A549 treated with AZD2906 at 1 μM for 4 hours (cell line): ENCODE measurements at places on chromosomes 7 and 10. TPM values are rescaled to one million over a fixed set of nuclear protein-coding genes. Genes with fewer than 3 reads are reported as not detected.

MALRD1 gene
- not detected in 5 replicates for total RNA-seq

ORC5 gene
- 22.7 to 28.9 TPM (median 26.9 TPM) in 5 replicates for total RNA-seq

OPALIN gene
- not detected in 5 replicates for total RNA-seq

POU6F2 gene
- not detected in 5 replicates for total RNA-seq

ENTPD7 gene
- 7.0 to 11.7 TPM (median 8.6 TPM) in 5 replicates for total RNA-seq

TCERG1L gene
- not detected in 5 replicates for total RNA-seq

ZNF804B gene
- total RNA-seq = not detected in 5 replicates

SLC16A9 gene
- 0.07 to 0.20 TPM (median 0.13 TPM) in 5 replicates for total RNA-seq

RADIL gene
- 1.2 to 2.5 TPM (median 1.9 TPM) in 5 replicates for total RNA-seq

FAM25G gene
- total RNA-seq = 0.73 to 1.2 TPM (median 0.90 TPM) in 4 of 5 replicates, not detected in the other
